Mucosa of descending colon (tissue), 3 donors: ENCODE measurements at places on chromosomes 7 and 10. TPM values are rescaled to one million over a fixed set of nuclear protein-coding genes. Genes with fewer than 3 reads are reported as not detected.

The NOLC1 gene
- total RNA-seq = 40.1 TPM

The AKR1E2 gene
- 6.7 TPM for total RNA-seq

The SORCS1 gene
- 0.80 TPM for total RNA-seq

The MMD2 gene
- not detected for total RNA-seq

The ACSM6 gene
- total RNA-seq = not detected

The CRTAC1 gene
- total RNA-seq = 0.17 TPM

The GIMAP7 gene
- 9.8 TPM for total RNA-seq

The ACTR3C gene
- total RNA-seq = 29.9 TPM

The CNNM1 gene
- total RNA-seq = 0.24 TPM

The SEMA3E gene
- 5.8 TPM for total RNA-seq

The NEURL1 gene
- 15.9 TPM for total RNA-seq

The IFIT3 gene
- total RNA-seq = 12.7 TPM
